NCI-H1105 (cell line): ENCODE measurements at places on chromosomes 12 and 14.

DNA sequence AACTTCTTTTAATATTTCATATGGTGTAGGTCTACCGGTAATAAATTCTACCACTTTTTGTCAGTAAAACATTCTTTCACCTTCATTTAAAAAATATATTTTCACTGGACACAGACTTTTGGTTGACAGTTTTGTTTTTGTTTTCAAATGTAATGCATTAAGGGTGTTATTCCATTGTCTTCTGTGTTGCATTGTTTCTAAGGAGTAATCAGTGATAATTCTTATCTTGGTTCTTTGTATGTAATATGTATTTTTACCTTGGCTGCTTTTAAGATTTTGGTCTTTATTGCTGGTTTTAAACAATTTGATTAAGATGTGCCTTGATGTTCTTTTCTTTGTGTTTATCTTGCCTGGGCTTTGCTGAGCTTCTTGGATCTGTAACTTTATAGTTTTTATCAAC, 4.1 kb downstream of the MAP1LC3B2 start:
- no peak for DNase-seq

DNA sequence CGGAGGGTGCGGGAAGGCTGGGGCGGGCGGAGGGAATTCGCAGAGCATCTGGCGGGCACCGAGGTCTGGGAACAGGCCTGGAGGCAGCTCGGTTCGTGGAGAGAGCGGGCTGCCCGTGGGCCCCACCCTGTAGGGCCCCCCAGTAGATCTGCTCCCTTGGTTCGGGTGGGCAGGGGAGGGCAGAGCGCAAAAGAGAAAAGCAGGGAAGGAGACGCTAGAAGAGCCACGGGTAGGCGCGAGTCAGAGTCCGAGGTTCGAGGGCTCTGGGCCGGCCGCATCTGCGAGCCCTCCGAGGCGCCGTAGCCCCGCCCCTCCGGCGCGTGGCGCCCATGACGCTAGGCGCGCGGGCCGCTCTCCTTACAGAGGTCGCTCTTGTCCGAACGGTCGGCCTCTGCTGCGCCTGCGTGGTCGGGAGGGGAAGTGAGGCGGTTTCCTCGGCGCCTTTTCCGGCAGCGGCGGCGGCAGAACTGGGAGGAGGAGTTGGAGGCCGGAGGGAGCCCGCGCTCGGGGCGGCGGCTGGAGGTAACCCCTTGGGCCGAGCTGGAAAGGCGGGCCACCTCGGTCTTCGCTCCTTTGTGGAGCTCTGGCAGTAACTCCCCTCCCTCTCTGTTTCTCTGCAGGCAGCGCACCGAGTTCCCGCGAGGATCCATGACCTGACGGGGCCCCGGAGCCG, at the start of gene ARF6:
TSS of gene ARF6 (plus strand) at position 447 of the 673 bp plus-strand sequence. CDS start 655 bp downstream, outside the sequence.
- peak; percentile 99 for DNase-seq

GRCh38 chr12:88309546-88309945, 167.4 kb downstream of the TMTC3 start:
- no peak for DNase-seq

- no peak for DNase-seq
Observed at GRCh38 chr14:77406718-77407117, 16.6 kb downstream of the NOXRED1 start.
